Stimulated activated naive B cell treated with anti-CD40 and anti-IgM and Interleukin-4, amounts not matched to agents 10 μg/mL and 1 μg/mL and 100 μg/mL, for 72 hours (primary cell): ENCODE measurements at places on chromosomes 4 and X.

DNA sequence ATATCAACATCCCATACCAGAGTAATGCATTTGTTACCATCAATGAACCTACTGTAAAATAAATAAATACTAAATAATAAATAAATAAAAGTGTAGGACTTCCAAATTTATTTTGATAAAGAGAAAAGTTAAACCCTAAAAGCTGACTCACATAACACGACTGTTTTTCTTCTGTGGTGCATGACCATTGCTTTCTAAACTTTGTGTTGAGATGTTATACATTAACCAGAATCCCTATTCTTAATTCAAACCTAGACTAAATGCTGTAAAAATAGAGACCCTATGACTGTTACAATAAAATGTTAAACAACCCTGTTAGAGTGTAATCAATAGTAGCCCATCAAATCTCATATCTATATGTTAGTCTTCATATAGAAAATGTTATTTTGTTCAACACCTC is 20.9 kb upstream of the PRMT9 start:
- no peak for DNase-seq

DNA sequence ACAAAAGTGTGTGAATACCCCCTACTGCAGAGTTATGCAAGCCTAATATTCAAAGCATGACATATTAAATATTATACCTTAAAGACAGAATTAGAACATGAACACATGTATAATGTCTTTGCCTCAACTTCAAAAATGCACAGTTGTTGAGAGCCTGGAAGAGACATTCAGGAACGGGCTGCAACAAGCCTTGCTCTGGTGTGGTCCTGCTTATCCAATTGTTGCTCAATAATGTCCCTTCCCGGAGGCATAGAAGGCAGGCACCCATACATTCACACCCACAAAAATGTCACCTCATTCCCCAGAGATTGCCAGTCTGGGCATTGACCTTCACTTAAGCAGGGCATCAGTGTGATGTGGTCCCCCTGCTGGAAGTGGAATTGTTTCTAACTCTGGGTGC is 238.8 kb downstream of the CBR4 start:
- DNase-seq: no peak

- no peak for DNase-seq
Observed at GRCh38 chr4:111506706-111507105, 638.5 kb upstream of the FAM241A start.

DNA sequence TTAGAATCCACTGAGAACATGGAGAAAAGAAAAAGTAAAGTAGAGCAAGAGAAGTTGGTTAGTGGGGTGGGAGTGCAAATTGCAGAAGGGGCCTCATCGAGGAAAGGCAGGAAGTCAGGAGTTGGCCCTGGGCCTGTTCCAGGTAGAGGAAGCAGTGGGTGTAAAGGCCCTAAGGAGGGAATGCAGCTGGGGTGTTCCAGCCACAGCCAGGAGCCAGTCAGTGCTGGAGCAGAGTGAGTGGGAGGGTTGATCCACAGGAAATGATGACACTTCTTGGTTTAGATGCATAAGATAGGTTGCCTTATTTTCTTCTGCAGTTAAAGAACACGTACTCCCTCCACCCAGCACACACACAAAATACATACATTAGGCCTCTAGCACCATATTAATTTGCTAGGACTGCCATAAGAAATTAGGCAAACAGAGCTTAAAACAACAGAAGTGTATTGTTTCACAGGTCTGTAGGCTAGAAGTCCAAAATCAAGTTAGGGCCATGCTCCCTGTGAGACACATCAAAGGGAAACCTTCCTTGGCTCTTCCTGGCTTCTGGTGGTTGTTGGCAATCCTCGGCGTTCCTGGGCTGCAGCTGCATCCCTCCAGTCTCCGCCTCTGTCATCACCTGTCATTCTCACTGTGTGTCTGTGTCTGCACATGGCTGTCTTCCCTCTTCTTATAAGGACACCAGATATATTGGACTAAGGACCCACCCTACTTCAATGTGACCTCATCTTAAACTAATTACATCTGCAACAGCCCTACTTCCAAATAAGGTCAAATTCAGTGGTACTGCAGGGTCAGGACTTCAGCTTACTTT is 205.9 kb downstream of the AASDH start:
- no peak for DNase-seq

DNA sequence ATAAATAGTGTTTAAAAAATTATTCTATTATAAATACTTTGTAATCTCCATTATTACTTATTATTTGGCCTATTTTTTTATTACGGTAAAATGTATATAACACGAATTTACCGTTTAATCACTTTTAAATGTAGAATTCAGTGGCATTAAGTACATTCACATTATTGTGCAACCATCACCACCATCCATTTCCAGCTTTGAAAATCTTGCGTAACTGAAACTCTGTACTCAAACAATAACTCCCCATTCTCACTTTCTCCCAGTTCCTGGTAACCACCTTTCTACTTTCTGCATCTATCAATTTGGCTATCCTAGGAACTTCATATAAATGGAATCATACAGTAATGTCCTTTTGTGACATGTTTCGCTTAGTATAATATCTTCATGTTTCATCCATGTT is 45.7 kb downstream of the PASD1 start:
- no peak for DNase-seq

DNA sequence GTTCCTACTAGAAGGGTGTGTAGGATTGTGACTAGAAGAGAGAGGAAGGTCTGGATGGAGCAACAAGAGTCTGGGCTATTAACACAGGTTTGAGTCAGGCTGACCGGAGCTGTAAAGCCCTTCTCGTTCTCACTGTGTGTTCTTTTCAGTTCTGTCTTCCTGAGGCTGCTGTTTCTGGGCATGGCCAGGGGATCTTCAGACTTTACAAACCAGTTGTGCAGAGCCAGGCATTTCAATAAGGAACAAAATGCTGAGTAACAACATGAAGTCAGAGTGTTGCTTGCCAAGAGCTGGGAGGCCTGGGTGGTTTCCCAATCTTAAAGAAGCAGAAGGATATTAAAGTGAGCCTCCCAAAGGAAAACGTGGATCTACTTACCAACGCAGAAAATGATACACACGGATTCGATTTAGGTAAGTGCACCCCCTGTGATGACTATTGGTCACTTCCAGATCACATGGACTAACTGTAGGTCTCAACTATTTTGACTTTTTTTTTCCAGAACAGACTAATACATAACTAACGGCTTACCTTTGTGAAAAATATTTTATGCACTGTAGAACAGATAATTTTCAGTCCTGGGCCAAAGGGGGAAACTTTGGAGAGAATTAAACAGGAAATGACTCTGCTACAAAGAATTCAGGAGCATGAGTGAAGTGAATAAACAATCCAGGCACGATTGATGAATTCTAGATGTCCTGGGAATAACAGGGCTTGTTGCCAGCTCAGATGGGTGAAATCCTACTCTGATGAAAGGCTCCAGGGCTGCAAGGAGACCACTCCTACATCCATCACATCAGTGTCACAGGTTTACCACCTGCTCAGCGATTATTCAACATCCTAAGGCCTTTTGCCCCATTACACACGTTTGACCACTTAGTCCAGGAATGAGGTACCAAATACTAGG is 94.5 kb downstream of the ANXA3 start:
- no peak for DNase-seq

- DNase-seq: no peak
Observed at GRCh38 chr4:140309124-140309870, 64.1 kb upstream of the SCOC start.
